ENCODE measurements at places on chromosomes 16 and 17.

DNA sequence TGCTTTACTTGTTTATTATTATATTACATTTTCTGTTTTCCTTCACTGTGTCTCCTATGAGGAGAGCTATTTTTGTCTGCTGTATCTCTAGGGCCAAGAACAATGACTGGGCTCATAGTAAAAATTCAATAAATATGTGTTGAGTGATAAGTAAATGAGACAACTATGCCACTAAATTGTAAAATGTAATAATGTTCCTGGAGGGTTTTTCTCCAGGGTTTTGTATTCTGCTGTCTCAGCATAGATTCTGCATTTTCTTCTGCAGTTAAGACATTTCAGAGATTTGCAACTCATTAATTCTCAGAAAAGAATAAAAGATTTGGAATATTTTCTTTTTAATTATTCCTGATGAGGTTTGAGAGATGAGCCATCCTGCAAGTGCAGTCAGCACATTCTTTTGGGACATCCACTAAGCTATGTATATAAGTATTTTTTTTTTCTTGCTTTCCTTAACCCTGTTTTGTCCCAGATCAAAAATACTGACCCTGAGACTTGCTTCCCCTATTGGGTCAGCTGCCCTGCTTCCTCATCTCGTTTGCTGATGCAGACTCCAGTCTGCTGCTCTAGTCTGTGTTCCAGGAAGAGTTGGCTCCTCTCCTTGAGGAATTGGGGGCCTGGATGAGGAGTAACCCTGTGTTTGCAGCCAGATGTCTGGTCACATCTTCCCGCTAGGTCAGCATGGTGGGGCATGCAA lies 122.9 kb downstream of the ABCA8 start:
- no peak for DNase-seq

DNA sequence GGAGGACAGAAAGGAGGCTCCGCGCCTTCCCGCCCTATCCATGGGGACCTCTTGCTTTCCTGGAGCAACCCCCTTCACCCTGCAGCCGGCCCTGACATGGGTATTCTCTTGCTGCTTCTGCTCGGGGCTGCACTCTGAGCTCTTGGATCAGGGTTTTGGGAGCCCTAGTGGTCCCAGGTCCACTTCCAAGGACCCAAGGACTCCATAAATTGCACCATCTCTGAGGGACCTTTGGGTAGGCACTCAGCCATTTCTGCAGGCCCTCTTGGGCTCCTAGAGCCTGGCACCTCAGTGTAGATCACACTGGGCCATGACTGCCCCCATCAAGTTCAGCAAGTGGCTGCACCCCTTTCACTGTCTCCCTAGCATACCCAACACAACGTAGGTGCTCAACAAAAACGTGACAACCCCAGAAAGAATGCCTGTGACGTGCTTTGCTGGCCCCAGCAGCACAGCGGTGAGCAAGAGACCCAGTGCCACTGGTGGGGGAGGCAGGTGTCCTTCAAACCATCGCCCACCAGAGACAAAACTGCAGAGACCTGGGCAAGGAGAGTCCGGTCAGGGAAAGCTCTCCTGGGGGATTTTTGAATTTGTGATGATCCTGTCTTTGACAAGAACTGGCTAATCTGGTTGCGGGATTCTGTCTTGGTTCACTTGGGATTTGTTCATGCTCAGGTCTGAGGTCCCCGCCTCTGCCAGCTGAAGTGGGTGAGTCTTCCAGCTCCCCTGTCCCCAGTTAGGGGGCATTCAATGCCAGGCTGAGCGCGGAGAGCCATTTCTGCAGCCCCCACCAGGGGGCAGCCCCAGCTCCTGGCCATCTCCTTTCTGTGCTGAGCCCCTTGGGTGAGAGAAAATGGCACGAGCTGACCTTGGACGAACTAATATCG lies 2.5 kb upstream of the RAB11FIP4 start:
- DNase-seq: peak; percentile 19

DNA sequence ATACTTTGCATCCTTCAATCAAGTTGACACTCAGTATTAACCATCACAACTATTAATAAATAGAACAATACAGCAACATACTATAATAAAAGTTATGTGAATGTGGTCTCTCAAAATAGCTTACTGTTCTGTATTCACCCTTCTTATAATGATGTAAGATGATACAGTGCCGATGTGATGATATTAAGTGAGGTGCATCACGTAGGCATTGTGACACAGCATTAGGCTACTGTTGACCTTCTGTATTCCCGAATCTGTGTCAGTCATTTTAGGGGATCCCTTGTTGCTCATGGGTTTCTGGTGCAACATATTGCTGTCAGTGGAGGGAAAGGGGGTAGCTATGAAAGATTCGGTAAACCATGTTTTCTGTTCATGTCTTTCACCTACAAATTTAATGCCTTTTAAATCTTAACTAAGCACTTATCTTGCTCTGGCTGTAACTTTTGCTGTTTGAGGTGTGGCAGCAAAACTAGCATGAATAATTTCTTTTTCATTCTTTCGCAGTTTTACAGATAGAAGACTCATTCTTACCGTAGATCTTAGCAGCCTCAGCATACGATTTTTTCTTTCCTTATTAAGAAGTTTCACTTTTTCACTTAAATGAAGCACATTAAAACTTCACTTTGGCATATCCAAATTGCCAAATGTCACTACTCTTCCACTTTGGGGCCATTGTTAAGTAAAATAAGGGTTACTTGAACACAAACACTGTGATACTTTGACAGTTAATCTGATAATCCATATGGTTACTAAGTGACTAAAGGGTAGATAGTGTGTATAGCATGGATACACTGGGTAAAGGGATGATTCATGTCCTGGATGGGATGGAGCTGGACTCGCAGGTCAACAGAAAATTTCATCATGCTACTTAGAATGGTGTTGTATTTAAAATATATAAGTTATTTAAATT lies 29.6 kb downstream of the NFAT5 start:
- peak; percentile 73 for DNase-seq

GRCh38 chr17:71809537-71809936 lies 311.3 kb upstream of the SOX9 start:
- DNase-seq: no peak

- peak; percentile 1 for DNase-seq
Measured at GRCh38 chr16:59164461-59164860, 430.3 kb upstream of the GOT2 start.

DNA sequence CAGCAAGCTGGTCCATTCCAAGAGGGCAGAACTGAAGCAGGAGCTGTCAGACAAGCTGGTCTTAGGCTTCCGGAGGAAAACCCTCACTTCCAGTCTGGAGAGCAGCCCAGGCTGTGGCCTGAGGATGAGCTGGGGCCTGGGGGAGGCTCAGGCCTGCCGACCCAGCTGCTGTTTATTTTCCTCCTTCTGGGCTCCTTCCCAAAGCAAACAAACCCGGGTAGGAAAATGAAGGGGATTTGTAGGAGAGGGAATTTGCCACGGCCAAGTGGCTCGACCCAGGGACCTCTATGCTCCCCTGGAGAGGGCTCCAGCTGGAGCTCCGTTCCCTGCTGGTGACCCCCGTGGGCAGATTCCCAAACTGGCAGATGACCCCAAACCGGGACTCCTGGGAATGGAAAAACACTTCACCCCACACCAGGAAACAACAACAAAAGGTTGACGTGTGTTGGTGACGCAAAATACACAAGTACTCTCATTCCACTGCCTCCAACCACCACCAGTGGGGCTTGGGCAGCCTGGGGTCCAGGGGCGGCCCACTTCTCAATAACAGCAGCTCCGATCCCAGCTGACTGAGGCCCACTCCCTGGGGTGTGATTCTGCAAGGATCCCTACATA lies 8.8 kb downstream of the JUP start:
- peak; percentile 47 for DNase-seq

DNA sequence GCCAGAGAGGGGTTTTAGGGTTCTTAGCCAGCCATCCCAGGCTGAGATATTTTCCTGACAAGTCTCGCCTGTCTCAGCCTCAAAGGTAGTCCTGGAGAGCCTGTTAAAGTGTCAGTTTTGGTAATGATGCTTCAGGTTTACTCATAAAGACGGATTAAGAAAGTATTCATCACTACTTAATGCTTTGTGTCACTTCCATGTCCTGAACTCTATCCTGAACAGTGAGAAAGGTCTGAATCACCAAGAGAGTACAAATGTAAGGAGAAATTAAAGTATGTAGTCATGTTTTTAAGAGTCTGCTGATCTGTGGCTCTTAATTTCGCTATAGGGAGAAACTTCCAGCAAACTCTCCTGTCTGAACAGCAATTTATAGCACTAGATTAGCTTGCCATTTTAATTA lies 14.0 kb downstream of the RPGRIP1L start:
- peak; percentile 76 for DNase-seq

DNA sequence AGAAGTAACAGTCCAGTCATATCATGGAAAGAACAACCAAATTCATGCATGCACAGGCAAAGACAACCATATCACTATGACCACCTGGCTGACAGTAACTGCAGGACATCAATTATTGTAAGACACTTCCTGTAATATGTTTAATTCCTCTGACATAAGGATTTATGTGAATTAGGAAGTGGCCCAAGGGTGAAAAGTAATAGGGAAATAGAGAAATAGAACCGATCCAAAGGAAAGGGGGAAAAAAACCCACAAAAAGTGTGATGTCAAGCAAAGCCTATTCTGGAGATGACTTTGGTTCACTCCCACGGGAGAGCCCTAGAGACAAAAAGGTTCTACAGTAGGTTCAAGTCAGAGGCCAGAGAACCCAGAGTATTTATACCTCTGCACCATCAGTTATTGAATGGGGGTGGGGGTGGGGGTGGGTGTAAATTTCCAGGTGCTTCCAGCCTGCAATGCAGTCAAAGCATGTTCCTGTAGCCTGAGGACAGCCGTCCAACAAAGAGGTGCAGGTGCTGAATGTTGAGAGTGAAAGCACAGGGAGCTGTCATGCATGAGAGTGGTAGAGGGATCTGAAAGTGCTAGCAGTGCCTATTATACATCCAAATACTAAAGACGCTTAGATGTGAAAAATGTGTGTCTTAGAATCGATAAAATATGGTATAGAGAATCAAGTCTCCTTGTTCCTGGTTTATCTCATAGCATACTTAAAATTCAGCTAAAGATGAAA lies 95.6 kb upstream of the HLF start:
- DNase-seq: no peak

DNA sequence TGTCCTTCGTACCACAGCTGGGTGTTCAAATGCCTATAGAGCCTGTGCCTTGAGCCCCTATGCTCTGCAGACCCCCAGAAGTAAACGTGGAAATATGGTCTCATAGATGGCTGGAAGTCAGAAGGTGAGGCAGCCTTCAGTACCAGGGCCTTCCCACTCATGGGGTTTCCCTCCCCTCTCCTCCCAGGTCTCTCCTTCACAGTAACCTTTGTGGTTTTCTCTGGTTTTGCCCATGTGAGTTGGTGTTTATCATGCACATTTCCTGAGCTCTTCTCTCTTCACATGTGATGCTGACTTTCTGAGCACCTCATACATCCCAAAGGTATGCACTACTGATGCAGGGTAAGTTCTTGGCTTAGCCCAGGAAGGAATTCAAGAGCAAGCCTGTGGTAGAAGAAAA lies 35.4 kb downstream of the TMEM114 start:
- no peak for DNase-seq

DNA sequence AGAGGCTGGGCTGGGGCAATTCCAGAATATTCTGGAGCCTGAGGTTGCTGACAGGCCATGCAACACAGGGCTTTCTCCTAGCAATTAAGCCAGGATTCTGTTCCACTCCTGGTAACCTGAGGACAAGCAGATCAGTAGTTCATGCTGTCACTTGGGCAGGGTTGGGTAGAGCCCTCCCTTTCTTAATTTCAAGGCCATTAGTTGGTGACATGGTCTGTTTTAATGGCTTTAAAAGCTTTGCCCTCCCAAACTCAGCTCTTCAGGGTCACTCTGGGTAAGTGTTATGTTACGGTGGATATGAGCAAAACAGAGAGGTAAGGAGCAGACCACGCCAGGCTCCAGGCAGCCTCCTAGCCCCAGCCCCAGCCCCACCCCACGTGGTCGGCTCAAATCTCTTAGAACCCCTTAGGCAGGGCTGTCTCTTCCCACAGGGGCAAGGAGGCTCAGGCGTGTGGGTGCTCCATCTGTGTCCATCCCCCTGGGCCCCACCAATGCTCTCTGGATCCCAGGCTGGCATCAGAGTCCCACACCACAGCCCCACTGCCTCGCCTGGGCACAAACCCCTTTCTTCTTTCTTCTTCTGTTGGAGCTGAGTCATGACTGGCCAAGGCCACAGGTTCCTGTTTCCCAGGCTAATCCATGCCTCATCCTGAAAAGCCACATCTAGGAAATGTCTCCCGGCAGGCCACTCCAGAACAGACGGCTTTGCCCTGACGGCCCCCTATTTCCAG lies 27.5 kb downstream of the CEP295NL start:
- DNase-seq: peak; percentile 45

DNA sequence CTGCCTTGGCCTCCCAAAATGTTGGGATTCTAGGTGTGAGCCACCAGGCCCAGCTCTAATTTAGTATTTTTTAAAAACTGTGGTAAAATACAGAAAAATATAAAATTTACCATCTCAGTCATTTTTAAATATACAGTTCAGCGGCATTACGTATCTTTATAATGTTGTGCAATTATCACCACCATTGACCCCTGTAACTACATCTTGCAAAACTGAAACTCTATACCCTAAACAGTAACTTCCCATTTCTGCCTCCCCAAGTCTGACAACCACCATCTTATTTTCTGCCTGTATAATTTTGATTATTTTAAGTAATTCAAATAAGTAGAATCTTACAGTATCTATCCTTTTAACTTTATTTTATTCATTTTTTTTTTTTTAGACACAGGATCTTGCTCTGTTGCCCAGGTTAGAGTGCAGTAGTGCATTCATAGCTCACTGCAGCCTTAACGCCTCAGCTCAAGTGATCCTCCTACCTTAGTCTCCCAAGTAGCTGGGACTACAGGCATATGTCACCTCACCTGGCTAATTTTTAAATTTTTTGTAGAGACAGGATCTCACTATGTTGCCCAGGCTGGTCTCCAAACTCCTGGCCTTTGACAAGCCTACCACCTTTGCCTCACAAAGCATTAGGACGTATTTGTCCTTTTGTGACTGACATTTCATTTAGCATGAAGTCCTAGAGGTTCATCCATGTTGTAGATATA lies 10.9 kb upstream of the GGA2 start:
- DNase-seq: no peak

- no peak for DNase-seq
Measured at GRCh38 chr17:10173913-10174312, 24.5 kb downstream of the GAS7 start.

DNA sequence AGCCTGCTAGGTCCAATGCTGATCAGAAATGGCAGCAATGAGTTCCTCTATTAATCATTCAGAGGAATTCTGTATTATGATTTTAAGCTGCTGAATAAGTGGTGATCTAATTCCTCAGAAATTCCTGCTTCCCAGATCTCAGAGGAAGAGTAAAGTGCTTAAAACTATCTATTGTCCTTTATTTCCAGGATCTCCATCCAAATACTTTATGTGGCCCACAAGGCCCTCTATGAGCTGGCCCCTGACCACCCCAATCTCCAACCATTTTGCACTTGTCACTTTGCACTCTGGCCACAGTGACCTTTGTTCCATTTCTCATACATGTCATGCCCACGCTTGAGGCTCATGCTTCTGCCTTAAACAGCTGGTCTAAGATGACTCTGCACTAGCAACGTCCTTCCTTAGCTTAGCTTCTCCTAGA lies 93.7 kb downstream of the CA10 start:
- peak; percentile 54 for DNase-seq

GRCh38 chr17:72104164-72104862 lies 16.5 kb upstream of the SOX9 start:
- DNase-seq: peak; percentile 51

- DNase-seq: no peak
Measured at GRCh38 chr16:48452991-48453760, 68.0 kb upstream of the SIAH1 start.

Measured in epithelial cell of esophagus (primary cell).